Glomerular endothelial cell (primary cell): ENCODE measurements at places on chromosomes 4 and X.

DNA sequence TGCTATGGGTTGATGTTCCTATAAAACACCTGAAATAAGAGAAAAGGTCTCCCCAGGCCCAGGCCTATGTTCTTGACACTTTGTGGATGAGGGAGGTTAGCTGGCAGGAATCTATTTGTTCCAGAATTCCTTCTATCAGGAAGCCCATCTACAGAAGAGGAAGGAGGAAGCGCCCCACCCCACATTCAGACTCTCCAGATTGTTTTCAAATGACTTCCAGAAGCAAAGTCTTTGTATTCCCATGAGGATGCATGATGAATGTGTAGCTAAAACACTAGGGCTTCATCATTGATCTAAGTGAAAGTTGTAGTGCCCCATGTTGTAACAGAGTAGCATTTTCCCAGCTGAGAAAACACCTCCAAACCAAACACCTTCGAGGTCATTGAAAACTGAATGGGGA, 16.4 kb downstream of the OTC start:
- DNase-seq: no peak

DNA sequence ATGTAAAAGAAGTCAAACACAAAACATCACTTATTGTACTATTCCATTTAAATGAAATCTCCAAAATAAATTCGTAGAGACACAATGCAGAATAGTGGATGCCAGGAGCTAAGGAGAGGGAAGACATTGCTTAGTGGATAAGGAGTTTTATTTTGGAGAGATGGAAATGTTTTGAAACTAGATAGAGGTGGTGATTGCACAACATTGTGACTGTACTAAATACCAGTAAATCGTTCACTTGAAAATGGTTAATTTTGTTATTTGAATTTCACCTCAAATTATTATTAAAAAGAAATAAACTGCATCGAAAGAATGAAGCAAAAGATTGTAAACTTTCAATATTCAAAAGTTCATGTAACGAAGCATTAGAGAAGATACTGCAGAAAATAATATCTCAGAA, 9.7 kb upstream of the ACSL4 start:
- no peak for DNase-seq

GRCh38 chrX:45479196-45479834, 278.6 kb upstream of the DIPK2B start:
- no peak for DNase-seq

GRCh38 chr4:182409271-182409670, 166.1 kb downstream of the TENM3 start:
- no peak for DNase-seq

- DNase-seq: no peak
These were observed 907.1 kb downstream of the FSTL5 start for GRCh38 chr4:161256716-161257115.

DNA sequence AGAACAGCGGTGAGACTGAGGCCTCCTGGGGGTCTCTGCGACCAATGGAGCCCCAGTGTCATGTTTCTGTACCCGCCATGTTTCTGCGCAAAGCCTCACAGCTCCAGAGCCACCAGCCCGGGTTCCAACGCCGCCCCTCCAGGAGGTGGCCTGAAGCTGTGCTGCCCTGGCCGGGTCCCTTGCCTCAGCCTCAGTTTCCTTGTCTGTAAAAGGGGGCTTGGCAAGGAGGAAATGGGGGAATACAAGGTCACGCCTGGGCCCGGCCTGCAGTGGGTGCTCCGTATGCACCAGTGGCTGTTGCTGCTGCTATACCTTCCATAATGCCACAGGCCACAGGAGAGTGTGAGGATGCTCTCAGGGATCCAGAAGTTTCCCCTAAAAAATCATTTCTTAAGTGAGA, 229.5 kb downstream of the AFAP1 start:
- DNase-seq: no peak

DNA sequence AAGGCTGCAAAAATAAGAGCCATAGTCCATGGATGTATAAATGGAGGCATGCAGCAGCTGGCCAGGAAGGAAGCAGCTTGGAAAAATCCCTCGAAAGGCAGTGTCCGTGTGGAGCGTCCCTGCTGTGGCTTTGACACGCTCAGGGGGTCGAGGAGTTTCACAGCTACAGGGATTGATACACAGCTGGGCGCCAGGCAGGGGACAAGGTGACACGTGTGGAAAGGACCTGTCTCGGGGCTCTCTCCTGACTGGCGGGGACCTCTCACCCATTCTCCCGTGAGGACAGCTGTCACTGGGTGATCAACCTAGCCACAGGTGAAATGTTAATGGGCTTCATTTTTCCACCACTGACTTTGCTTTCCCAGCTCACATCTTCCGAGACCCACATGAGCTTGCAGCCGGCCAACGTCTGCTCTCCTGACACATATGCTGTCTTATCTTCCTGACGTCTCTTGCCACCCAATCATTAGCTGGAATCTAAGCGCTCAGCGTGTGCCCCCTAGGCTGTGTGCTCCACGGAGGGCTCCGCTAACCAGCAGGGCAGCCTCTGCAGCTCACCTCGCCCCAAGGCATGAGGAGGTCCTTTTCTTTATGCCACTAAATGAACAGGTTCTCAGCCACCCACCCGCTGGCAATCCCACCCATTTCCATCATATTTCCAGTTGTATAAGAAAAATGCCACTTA, 89.4 kb upstream of the AFAP1 start:
- no peak for DNase-seq

- no peak for DNase-seq
These were observed 265.7 kb upstream of the BOD1L1 start for GRCh38 chr4:13893211-13893610.

DNA sequence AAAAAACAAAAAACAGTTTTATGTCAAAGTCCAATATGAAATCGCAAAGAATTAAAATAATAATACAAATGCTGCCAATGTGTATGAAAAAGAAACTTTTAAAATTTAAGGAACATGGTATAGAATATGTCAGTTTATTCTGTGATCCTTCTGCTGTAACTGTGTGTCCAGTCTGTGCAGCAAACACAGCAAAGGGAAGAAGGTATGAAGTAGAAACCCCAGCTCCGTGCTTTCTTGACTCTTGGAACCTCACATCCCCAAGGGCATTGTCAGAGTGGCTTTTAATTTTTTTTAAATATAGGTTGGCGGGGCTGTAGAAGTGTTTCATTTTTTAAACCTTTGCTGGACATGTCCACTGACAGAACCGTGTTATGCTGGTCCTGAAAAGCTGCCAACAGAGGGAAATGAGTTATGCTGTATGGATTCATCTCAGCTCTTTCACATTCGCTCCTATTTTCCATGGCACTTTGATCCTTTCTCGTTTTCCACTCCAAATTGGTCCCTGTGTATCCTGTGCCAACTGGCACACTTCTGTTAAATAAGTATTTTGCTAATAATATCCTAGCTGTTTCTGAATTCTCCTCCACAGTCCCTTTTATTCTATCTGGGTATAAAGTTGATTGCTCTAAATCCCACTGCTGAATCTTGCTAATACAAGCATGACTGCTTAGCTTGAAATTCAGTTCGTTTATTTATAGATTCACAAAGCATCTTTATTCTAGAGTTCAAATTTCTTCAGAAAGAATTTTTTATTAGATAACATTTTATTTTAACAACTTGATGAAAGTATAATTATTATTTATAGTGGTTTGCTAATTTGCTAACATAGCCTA, 127.0 kb upstream of the DDIT4L start:
- DNase-seq: no peak

DNA sequence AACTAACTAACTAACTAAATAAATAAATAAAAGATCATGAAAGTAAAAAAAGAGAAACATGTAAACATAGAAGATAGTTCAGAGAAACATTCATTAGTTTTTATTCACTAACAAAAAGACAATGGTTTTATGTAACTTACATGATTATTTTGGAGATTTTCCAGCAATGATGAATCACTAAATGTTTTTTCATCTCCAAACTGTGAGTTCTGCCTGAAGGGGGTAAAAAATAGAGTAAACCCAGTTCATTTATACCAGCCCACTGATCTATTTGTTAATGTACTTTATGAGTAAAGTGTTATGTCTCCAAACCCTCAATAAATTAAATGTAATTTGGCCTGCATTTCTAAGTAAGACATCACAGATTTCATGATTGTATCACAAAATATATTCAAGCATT, 101.1 kb downstream of the ATP8A1 start:
- DNase-seq: no peak

GRCh38 chr4:82638479-82638878, 76.7 kb upstream of the TMEM150C start:
- DNase-seq: no peak

GRCh38 chr4:66357316-66357715, 687.0 kb upstream of the EPHA5 start:
- DNase-seq: no peak

GRCh38 chr4:18192901-18193300, 171.3 kb upstream of the LCORL start:
- DNase-seq: no peak

DNA sequence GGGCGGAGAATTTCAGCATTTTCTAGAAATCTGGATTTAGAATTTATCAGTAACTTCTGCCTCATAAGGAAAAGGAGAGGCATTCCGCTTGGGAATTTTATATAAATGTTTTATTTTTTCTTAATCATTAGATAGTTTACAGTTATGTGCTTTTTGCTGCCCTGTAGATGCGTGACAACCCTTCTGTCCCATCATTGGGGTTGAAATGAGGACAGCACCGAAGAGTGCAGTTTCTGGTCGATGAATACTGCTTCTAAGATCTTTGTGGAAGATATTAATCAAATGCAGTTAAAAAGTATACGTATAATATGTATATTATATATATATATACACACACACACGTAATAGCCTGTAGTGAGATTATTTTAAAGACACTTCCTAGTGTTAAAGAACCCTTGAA, 1.5 kb downstream of the RBPJ start:
- no peak for DNase-seq

- DNase-seq: no peak
These were observed 340 bp downstream of the HNRNPD start for GRCh38 chr4:82373486-82373815.

DNA sequence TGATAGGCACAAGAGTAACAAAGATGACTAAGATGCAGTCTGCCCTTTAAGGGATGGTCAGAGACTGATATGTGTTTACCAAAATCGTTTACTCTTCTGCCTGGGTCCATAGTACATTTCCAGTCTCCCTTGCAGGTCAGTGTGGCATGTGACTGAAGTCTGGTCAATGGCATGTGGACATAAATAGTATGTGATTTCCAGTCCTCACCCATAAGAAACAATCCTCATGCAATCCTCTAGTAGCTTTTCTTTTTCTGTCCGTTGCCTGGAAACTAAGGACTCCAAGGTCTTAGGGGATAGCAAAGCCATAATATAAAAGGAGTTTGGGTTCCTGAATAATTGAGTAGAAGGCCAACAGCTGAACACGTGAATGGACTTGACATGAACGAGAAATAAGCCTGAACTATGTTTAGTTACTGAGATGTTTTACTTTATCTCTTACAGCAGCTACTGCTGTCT, 1.1 kb downstream of the SLC9B2 start:
- no peak for DNase-seq

- no peak for DNase-seq
These were observed 49.6 kb upstream of the MAMLD1 start for GRCh38 chrX:150313514-150313913.

- no peak for DNase-seq
These were observed 426.0 kb upstream of the NR3C2 start for GRCh38 chr4:148868191-148868590.

- no peak for DNase-seq
These were observed 63.9 kb upstream of the NLGN4X start for GRCh38 chrX:6292599-6292998.

GRCh38 chr4:184265546-184266351, 48.1 kb upstream of the ENPP6 start:
- no peak for DNase-seq

GRCh38 chr4:89268679-89269078, 38.9 kb downstream of the GPRIN3 start:
- no peak for DNase-seq

DNA sequence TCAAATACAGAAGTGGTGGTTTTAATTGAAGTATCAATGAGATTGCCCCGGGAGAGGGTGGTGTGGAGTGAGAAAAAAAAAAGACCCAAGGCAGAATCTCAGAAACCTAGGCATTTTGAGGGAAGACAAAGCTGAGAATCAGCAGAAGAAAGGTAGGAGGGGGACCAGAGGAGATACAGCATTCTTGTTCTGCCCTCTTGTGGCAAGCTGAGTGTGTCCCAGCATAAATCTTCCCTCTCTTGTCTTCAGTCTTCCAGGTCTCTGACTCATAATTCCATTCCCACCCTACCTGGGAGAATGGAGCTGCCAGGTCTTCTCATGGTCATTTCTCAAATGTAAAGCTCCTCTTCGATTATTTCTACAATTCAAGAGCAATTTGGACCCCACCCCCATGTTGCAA, 32.7 kb upstream of the MAGED1 start:
- DNase-seq: peak; percentile 4

- DNase-seq: no peak
These were observed 177.7 kb upstream of the PPARGC1A start for GRCh38 chr4:24067367-24068193.

DNA sequence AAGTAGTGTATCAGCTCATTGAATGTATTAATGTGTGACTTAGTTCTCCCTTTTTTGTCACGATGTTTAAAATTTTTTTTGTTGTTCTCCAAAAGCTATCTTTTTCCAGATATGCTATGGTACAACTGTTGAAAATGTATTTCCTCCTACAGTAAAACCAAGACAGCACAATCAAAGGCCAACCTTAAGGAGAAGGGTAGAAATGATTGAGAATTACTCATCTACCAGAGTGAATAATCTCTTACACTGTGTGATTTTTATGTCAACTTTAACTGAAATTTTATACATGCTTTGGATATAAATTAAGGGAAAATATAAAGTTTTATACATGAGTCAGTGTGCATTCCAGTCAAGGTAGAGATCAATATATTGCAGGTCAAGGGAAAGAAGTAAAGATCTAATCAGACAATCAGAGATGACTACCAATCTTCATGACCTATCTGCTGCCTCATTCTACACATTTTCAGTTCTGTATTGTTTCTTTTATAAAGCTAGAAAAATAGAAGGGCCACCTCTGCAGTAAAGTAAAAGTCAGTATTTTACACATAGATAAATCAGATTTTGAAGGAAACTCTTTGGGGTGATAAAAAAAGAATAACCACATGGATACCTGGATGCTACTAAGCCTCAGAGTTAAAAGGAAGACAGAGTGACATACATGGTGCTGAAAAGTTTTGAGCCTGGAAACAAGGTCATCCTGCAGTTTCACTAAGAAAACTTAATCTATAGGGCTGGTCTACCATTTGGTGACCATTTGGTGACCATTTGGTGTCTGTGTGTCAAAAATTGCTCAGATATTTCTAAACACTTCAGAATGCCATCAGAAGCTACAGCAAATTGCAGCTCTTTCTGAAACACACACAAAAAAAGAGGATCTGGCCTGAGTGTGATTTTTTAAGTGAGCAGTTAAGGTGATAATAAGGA, 1.6 kb downstream of the FAM13A start:
- DNase-seq: no peak

DNA sequence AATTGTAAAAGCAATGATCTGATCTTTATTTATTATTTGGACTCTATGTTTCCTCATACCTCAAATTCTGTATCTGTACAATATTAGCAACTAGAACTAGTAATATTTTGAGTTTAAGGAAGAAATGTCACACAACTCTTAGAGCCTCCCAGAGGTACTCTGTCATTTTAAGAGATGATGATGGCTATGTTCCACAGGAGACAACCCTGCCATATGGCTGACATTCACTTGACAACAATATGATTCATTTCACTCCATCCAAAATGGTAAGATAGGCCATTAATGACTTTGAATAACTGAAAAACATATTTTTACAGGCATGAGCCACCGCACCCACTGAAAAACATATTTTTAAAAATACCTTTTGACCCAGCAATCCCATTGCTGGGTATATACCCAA, 190.3 kb downstream of the MAML3 start:
- no peak for DNase-seq
